Karpas-422 (cell line): ENCODE measurements at places on chromosomes 1 and 21. TPM values are rescaled to one million over a fixed set of nuclear protein-coding genes. Genes with fewer than 3 reads are reported as not detected.

Gene CYYR1
- not detected in 2 replicates for total RNA-seq

- H3K36me3 ChIP-seq: no peaks in the 10 kb centered on the region
- no peak for DNase-seq
- H3K4me3 ChIP-seq: no peak overlapping the region
Measured at GRCh38 chr1:214285610-214286440, 4.9 kb downstream of the SMYD2 start.

Gene FMO1
- total RNA-seq: not detected in 2 replicates

Gene RGSL1
- 0.22 and 0.97 TPM in 2 replicates for total RNA-seq

DNA sequence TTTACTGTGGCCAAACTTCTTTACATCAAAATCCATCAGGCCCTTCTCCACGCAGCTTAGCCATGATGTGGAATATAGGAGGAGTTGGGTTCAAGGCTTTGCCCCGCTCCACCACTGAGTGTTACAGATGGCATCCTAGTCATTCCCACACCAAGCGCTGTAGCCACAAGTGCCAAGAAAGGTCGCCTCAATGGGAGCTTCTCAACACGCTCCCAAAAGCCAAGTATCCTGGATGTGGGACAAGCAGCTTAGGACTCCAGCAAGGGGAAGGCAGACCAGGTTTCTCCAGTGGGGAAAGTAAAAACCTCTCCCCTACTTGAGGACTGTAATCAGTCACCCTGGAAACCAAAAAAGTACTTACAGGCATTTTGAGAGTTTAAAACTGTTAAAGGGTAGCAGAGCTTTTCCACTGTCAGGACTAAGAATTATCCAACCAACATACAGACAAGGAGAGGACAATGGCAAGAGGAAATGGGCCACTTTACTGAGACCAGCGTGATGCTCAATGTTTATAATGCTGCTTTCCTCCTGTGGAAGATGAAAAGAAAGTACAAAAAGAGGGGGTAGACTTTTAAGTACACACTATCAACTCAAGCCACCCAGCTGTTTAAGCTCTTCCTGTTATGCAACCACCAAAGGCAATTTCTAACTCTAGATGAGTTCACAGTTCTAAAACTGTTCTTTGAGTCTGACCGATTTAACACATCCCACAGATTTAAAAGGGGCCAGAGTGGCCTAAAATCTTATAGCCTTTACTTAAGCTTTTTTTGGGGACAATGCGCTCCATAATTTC lies 120.7 kb upstream of the KRTAP19-8 start:
- H3K27ac ChIP-seq: no peak overlapping the region
- DNase-seq: no peak
- H3K36me3 ChIP-seq: no peaks in the 10 kb centered on the region
- no peaks in the 10 kb centered on the region for H3K27me3 ChIP-seq
- no peaks in the 10 kb centered on the region for H3K4me1 ChIP-seq

DNA sequence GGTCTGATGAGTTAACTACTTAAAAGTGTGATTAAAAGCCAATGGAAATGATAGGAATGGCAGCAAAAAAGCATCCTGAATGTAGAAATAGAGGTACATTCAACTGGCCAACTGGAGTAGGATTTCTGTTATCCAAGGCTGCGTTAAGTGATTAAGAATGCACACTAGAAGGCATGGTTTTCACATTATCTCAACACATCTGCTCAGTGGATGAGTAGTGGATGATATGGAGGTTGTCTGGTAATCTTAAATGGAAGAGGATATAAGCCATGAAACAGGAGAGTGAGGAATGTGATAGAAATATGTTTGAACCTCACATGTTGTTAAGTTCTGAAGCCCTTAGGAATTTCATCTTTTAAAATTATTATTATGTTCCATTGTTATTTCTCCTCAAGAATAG lies 839.9 kb downstream of the USP25 start:
- H3K4me1 ChIP-seq: no peaks in the 10 kb centered on the region
- no peaks in the 10 kb centered on the region for H3K27me3 ChIP-seq
- H3K36me3 ChIP-seq: no peaks in the 10 kb centered on the region

Gene LCE1A
- not detected in 2 replicates for total RNA-seq

Gene DCST1
- total RNA-seq: not detected in 2 replicates

DNA sequence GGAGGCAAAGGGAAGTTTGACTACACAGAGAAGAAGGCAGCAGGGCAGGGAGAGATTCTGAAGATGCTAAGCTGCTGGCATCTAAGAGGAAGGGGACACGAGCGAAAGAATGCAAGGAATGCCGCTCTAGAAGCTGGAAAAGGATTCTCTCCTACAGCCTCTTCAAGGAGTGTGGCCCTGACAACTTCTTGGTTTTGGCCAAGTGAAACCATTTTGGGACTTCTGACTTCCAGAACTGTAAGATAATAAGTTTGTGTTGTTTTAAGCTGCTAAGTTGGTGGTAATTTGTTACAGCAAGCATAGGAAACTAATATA lies 28.5 kb downstream of the MGST3 start:
- H3K27me3 ChIP-seq: no peaks in the 10 kb centered on the region
- H3K27ac ChIP-seq: no peak overlapping the region
- H3K36me3 ChIP-seq: peaks cover 31% of the 10 kb centered on the region; the same call in 1 of the 2 replicates
- no peaks in the 10 kb centered on the region for H3K4me1 ChIP-seq
- no peak overlapping the region for H3K4me3 ChIP-seq

- no peaks in the 10 kb centered on the region for H3K4me1 ChIP-seq
- no peaks in the 10 kb centered on the region for H3K36me3 ChIP-seq
- no peaks in the 10 kb centered on the region for H3K27me3 ChIP-seq
- H3K4me3 ChIP-seq: no peak overlapping the region
- DNase-seq: no peak
Measured at GRCh38 chr1:8844501-8845006, 27.1 kb upstream of the RERE start.

GRCh38 chr1:40966417-40966816 lies 13.1 kb upstream of the CTPS1 start:
- no peaks in the 10 kb centered on the region for H3K27me3 ChIP-seq
- H3K4me1 ChIP-seq: peaks cover 3% of the 10 kb centered on the region; the same call in 1 of the 2 replicates
- no peak overlapping the region for H3K27ac ChIP-seq

Gene NEGR1
- total RNA-seq: not detected in 2 replicates

DNA sequence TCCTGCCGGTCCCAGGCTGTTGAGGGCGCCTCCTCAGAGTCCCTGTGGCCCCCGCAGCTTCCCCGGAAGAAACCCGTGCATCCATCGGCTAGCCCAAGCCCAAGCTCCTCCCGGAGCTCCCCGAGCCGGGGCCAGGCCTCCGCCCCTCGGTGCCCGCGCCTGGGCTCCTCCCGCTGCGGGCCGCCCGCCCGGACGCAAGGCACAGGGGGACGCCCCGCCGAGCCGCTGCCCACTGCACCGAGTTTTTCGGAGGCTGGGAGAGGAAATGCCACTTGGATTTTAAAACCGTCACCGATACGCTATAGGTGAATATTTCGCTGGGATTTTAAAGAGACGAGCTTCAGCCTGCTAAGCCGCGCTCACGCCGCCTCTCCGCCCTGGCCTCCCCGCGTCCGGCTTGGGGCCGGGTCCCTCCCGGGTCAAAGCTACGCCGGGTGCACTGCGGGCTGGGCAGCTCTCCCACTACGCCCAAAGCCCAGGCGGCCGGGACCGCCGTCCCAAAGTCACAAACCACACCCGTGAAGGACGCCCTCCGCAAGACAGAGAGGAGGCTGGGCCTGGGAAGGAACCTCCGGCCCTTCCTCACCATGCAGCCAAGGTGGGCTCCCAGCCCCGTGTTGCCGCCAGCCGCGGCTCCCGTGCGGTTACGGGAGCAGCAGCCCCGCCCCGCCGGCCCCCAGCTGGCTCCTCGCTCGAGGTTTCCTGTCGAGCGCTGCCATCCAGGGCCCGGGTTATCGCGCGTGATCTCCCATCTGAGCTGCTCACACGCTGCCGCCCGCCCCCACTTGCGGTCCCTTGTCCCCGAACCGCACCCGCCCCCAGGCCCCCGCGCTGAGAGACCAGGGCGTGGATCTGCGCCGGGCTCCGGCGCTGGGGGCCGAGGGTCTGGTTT lies 63.2 kb downstream of the CD247 start:
- H3K27ac ChIP-seq: no peak overlapping the region
- H3K4me3 ChIP-seq: peak overlapping the region; percentile 73
- H3K4me1 ChIP-seq: peaks cover 21% of the 10 kb centered on the region
- no peaks in the 10 kb centered on the region for H3K36me3 ChIP-seq

GRCh38 chr1:153072806-153073726 lies 1.7 kb upstream of the SPRR2B start:
- H3K27me3 ChIP-seq: no peaks in the 10 kb centered on the region
- H3K27ac ChIP-seq: no peak overlapping the region
- no peaks in the 10 kb centered on the region for H3K36me3 ChIP-seq
- no peak for DNase-seq

Gene BTBD19
- 0.69 and 0.75 TPM in 2 replicates for total RNA-seq

- no peak overlapping the region for H3K4me3 ChIP-seq
- no peak overlapping the region for H3K27ac ChIP-seq
- no peaks in the 10 kb centered on the region for H3K27me3 ChIP-seq
- DNase-seq: no peak
- H3K4me1 ChIP-seq: no peaks in the 10 kb centered on the region
Measured at GRCh38 chr1:215793180-215793579, 226.1 kb downstream of the KCTD3 start.

DNA sequence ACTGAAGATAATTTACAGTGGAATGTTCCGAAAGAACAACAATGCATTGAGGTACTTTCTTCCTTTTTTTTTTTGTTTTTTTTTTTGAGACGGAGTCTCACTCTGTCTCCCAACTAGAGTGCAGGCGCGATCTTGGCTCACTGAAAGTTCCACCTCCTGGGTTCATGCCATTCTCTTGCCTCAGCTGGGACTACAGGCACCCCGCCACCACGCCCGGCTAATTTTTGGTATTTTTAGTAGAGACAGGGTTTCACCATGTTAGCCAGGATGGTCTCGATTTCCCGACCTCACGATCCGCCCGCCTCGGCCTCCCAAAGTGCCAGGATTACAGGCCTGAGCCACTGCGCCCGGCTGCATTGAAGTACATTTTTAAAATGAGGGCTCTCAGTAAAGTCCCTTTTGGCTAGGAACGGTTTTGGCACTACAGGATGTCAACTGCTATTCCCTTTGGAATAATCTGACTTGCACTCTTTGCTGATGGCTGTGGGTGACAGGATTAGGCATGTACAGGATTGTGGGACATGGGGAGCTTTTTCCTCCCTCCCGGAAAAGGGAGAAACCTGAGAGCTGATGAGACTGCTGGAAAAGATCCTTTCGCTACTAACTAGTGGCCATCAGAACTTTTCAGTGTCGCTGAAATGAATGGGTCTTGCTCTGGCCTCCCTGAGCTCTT lies 56.9 kb upstream of the EDEM3 start:
- no peak overlapping the region for H3K4me3 ChIP-seq
- H3K4me1 ChIP-seq: peaks cover 5% of the 10 kb centered on the region
- H3K36me3 ChIP-seq: peaks cover 3% of the 10 kb centered on the region; the same call in 1 of the 2 replicates
- H3K27me3 ChIP-seq: no peaks in the 10 kb centered on the region
- no peak overlapping the region for H3K27ac ChIP-seq
- no peak for DNase-seq

DNA sequence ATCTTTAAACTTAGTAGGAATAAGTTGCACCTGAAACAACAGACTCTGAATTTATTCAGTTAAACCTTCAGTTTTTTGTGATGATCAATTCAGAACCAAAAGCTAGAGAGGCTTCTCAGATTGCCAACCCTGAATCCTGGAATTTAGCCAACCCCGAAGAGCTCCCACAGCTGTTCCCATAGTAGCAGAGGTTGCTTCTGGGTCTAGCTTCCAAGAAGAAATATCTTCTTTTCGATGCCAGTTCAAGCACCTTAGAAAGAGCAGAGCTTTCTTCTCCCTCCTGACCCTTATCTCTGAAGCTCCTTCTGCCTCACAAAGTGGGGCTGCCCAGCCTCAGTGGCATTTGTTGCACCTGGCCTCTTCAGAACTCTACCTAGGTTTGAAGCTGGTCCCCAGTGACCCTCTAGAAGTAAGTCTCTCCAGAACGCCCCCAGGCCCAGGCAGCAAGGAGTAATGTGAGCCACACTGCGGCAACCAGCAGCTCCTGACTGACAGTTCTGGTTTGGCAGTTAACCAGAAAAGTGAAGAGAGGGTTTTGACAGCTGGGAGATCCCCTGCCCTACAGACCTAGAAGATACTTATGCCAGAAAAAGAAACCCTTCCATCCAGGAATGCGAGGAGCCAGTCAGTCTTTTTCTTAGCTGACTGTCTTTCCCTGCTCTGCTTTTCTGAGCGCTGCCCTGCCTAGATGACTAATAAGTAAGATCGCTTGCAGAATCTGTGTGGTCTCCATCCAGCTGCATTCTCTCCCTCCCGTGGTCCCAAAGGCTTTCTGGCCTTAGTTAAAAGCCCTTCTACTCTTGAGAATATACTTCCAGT lies 165.9 kb downstream of the ADGRL4 start:
- no peak for DNase-seq
- no peak overlapping the region for H3K27ac ChIP-seq
- no peaks in the 10 kb centered on the region for H3K36me3 ChIP-seq
- no peak overlapping the region for H3K4me3 ChIP-seq

DNA sequence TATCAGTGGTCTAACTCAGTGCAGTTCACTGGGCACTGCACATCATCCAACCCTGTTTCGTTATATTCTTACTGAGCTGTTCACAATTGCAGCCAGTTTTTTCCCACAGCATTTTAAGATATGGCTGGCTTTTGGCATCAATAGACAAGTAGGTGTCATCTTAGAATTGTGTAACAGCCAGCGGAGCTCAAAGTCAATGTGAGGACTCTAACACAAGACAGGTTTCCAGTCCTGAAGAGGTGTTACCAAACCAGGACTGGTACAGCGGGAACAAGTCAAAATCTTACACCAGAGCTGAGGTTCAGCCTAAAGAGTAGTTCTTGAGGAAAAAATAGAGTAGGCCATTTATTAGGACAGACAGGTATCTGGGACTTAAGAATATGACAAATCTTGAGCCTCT lies 313.3 kb downstream of the SEC16B start:
- no peak overlapping the region for H3K27ac ChIP-seq
- no peak for DNase-seq
- no peaks in the 10 kb centered on the region for H3K27me3 ChIP-seq
- no peaks in the 10 kb centered on the region for H3K4me1 ChIP-seq

DNA sequence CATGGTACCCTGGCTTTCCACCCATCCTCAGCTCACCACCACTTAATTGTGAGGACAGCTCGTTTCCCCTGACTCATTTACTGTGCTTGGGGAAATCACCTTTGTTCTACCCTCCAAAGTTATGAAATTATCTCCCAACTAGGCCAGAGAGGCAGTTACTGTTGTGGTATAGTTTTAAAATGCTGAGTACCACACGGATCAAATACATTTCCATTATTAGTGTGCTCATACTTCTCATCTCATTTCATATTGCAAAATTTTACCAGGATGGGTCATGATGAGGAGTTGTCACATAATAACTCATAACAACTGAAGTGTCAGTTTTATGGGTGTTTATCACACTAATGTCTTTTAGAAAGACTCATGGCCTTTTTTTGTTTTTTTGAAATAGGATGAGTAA lies 9.2 kb upstream of the OR2B11 start:
- no peak overlapping the region for H3K27ac ChIP-seq
- no peaks in the 10 kb centered on the region for H3K27me3 ChIP-seq
- no peaks in the 10 kb centered on the region for H3K36me3 ChIP-seq
- DNase-seq: no peak

DNA sequence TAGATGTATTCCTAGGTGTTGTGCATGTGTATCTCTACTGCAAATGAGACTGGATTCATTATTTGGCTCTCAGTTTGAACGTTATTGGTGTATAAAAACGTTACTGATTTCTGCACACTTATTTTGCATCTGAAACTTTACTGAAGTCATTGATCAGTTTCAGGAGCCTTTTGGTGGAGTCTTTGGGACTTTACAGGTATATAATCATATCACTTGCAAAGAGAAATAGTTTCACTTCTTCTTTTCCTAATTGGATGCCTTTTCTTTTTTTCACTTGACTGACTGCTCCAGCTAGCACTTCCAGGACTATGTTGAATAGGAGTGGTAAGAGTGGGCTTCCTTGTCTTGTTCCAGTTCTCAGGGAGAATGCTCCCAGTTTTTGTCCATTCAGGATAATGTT lies 252.2 kb downstream of the SMYD3 start:
- H3K27me3 ChIP-seq: no peaks in the 10 kb centered on the region
- no peak for DNase-seq
- no peak overlapping the region for H3K4me3 ChIP-seq
- H3K27ac ChIP-seq: no peak overlapping the region
